ENCODE measurements at places on chromosomes 12 and 14.

DNA sequence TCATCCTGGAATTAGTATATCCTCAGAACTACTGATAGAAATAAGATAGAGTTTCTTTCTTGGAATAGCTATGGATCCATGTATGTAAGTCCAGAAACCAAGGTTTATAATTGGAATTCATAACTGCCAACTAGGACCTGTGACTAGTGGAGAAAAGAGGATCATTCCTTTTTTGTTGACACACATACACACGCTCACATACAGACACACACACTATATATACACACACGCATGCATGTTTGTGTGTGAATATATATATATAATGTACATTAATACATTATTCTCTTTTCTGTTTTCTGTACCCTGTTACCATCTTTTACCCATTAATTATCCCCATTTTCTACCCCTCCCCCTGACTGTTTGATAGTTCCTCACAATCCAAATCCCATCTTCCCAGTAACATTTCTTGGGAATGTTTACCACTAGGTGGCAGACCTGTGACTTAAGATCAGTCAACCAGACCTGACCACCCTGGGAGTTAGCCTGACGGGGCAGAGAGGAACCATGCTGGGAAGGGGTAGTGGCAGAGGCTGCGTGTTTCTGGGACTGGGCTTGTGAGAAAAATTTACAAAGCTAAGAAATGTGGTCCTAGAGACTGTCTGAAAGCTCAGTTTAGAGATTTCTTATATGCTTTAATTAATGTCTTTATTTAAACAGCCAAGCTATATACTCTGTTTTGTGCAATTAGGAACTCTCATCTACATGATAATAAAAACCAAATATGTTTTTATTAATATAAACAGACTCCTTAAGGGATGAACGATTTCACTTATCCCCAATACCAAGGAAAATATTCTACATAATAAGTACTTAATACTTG, 308.0 kb downstream of the PPFIA2 start:
- DNase-seq, result no peak

DNA sequence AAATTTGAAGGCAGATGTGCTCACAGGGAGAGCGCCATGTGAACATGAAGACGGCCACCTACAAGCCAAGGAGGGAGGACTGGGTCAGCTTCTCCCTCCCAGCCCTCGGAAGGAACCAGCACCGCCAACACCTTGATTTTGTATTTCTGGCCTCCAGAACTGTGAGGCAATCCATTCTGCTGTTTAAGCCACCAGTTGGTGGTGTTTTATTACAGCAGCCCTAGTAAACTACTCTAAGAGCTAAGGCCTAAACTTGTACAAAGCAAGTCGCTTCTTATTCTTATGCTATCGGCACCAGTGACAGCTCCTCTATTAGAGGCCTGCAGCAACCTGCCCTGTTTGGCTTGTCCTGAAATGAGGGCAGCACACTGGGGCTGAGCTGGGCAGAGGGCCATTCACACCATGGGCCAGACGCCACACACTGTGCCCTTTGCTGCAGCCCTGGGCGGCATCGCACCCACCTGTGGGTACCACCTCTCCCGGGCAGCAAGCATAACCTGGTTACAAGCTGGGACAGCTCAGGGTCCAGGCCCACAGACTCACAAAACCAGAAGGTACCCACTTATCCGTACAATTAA, 62.7 kb downstream of the NOS1 start:
- DNase-seq, result no peak

- DNase-seq, result peak; percentile 51
These were observed 598 bp downstream of the KDM2B start for GRCh38 chr12:121579981-121580868.

GRCh38 chr12:7859552-7859951, 13.2 kb downstream of the SLC2A14 start:
- no peak for DNase-seq

GRCh38 chr14:70018713-70019211, 139.5 kb downstream of the SMOC1 start:
- DNase-seq, result no peak

- no peak for DNase-seq
These were observed 15.9 kb downstream of the KCTD10 start for GRCh38 chr12:109461049-109461845.

Measured in stimulated activated CD4-positive, alpha-beta T cell treated with anti-CD3 and anti-CD28 coated beads, Interleukin-1b, Interleukin-23, amount 100 ng/mL, for 1 hour (primary cell).